ENCODE measurements at places on chromosomes 3 and 15. TPM values are rescaled to one million over a fixed set of nuclear protein-coding genes. Genes with fewer than 3 reads are reported as not detected.

SENP2 gene
- total RNA-seq, result 42.8 TPM

WDR76 gene
- 2.4 TPM for total RNA-seq

C3orf62 gene
- 4.4 TPM for total RNA-seq

CDCP1 gene
- 0.30 TPM for total RNA-seq

GOLGA6A gene
- not detected for total RNA-seq

DPPA4 gene
- not detected for total RNA-seq

MYL3 gene
- 10.8 TPM for total RNA-seq

ZCWPW2 gene
- total RNA-seq, result 2.1 TPM

TMEM158 gene
- 3.8 TPM for total RNA-seq

WDR93 gene
- 0.23 TPM for total RNA-seq

DNA sequence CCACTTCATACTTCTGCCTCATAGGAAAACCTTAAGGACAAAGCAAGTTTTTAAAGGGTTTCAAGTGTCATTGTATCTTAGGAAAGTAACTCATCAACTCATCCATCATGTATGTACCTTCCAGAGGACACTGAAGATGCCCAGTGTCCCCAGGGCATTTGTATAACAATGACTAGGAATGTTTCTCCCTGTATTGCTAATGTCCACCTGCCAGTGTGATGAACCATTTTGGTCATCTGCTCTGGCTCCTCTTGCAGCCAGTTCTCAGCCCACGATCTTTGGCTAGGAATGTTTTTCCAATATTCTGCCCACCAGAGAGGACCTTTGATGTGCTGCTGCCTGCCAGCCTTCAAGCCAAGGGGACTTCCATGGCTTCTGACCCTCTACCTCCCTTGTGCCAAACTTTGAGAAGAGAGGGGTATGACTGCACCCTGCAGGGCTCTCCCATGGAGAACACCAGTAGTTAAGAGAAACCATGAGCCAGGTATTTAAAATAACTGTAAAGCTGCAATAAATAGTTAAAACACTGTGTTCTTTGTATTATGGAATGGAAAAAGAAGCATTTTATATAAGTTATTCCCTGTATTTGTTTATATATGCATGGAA, 11.4 kb downstream of the LMOD3 start:
- no peak for DNase-seq

DNA sequence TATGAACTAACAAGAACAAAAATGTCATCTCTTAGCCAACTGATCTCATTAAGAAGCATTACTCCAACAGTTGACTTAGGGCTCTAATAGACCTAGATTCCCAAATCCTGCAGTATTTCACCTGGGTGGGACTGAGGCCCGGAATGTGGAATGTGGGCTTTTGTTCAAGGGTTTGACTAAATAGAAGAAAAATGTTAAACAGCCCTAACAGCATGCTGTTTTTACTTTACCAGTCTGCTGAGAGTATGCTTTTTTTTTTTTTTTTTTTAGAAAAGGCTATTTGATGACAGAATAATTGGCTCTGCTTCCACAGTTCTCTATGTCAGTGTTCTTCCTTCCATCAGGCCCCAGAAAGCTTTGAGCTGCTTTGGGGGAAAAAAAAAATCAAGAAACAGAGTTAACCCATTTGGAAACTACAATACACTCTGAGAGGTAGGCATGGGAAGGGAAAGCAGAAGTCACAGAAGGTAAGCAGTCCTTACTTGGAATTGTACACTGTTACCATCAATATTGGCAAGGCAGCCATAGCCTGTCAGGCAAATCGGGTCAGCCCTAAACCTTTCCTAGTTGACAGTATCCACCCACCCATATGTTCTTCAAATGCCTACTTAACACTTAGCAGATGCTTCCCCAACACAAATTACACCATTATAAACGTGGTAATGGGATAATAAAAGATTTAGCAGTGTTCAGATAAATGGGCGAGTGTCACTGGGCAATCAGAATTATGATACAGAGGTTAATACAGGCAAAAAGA, 224.2 kb downstream of the CNTN3 start:
- no peak for DNase-seq

GRCh38 chr3:124783696-124784095, 53.4 kb downstream of the UMPS start:
- DNase-seq, result no peak

- peak; percentile 63 for DNase-seq
Measured at GRCh38 chr3:138608322-138609135, at the start of gene FAIM. FAIM (plus strand) TSS chr3:138608771; CDS start chr3:138619727, 10,956 bp downstream.

DNA sequence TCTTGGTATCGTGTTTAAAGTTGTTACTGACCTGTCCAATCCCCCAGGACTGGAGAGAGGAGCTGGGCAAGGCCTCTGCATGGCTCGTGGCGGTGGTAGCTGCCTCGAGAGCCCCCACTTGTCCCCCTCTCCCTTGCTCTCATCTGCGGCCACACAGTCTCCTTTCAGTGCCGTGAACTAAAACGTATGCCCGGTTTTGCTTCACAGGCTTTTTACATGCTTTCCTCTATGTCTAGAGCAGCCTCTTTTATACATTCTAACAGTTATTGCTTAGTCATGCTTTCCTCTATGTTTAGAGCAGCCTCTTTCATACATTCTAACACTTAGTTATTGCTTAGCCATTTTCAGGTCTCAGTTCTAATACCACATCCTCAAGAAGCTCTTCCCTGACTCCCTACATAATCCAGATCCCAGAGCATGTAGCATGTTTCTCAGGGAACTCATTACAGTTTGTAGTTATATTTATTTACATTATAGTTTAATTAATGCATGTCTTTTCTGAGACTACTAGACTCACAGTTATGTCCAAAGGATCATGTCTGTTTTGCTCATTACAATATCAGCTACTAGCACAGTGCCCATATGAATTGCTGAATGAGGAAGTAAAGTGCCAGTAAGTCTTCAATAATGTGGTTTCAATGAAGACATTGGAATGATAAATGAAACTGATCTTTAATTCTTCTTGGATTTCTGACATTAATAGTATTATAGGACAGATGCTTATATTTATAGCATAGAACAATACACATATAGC, 66.5 kb upstream of the TBL1XR1 start:
- DNase-seq, result no peak

DNA sequence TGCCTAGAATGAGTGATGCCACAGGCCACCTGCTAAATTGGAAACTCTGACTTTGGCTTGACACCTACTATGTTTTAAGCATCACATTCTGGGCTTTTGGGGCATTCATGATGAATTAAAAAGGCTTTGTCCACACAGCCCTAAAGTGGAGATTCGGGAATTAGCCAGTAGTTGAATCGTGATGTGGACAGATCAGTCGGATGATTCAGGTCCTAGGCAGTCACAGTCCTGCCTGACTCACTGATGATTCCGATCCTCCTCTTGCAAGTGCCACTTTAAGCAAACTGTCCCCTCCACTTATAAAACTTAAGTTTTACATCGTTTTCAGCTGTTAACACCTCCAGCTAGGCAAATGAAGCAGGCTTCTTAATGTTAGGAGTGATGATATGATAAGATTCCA, 75.3 kb downstream of the SYNPR start:
- no peak for DNase-seq

DNA sequence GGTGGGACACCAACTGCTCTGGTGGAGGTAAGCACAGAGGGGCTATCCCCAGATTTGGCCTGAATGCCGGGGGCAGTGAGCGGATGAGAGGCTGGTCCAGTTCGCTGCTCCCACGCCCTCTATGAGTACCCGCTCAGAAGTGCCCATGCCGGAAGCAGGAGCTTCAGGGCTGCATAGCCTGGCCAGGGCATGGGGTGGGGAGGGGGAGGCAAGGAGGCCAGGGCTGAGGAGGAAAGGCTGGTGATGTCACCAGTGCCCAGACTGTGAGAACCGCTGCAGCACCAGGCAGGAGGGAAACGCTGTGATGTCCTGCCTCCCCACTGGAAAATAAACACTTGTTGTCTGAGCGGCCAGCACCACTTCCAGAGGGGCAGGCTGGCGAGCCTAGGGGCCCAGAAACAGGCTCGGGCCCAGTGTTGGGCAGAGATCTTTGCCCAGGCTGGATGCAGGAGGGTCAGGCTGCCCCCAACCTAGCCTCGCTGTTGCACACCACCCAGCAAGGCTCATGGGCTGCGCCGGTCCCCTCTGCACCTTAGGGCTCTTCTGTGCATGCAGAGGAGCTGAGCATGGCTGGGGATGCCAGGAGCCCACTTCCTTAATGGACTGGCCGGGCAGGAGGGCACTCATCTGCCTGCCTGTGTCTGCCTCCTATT, 10.9 kb upstream of the DLL4 start:
- DNase-seq, result no peak

- DNase-seq, result no peak
Measured at GRCh38 chr3:177429079-177429478, 231.8 kb upstream of the TBL1XR1 start.

GRCh38 chr3:36591959-36592358, 172.4 kb downstream of the DCLK3 start:
- DNase-seq, result no peak

- DNase-seq, result no peak
Measured at GRCh38 chr3:15889936-15890335, 92.2 kb upstream of the ANKRD28 start.

- no peak for DNase-seq
Measured at GRCh38 chr3:147943265-147943945, 534.2 kb downstream of the ZIC1 start.

DNA sequence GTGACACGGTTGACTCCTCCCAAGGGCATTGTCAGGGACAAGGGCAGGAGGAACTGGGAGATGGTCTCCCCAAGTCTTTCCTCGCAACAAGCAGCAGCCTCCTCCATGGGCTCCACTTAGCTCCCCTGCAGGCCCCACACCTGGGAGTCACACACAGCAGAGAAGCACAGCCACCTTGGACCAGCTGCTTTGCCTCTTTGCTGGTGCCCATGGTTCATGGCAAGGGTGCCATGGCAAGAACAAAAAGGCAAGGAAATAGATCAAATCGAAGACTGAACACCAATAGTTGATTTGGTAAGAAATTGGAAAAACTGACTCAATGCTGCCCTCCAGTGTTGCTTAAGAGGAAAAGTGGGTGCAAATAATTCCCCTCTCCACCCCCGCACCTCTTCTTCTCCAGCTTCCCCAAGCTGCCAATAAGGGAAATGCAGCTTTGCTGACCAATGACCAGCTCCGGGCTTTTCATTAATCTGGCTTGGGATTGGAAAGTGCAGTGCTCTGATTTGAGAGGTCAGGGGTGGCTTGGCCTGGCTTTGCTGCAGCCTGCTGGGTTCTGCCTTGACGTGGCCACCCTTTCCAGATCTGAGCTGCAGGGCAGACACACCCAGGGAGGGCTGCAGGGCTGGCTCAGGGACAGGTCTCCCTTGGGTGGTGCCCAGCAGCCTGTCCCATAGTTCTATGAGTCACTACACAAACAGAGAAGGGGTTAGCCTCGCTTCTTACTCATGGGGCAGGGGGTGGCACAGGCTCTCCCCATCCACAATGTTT, 162.0 kb downstream of the KLF13 start:
- peak; percentile 43 for DNase-seq

- DNase-seq, result peak; percentile 4
Measured at GRCh38 chr15:93265111-93265556, 176.1 kb upstream of the RGMA start.

DNA sequence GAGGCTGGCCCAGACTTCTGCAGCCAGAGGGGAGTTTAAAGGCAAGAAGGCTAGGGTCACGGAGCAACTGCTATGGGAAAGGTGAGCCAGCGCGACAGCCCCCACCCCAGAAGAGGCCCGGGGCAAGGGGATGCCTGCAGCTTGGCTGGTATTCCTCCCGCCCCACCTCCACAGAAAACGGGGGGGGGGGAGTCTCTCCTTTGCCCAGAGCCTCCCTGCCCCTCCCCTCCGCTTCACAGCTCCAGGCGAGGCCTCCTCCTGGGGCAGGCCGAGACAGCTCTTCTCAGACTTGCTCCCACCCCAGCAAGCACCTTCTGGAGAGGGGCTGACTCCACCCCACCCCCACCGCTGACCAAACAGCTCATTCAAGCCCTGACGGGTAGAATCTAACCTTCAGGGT, 13.4 kb downstream of the ANP32A start:
- DNase-seq, result no peak

DNA sequence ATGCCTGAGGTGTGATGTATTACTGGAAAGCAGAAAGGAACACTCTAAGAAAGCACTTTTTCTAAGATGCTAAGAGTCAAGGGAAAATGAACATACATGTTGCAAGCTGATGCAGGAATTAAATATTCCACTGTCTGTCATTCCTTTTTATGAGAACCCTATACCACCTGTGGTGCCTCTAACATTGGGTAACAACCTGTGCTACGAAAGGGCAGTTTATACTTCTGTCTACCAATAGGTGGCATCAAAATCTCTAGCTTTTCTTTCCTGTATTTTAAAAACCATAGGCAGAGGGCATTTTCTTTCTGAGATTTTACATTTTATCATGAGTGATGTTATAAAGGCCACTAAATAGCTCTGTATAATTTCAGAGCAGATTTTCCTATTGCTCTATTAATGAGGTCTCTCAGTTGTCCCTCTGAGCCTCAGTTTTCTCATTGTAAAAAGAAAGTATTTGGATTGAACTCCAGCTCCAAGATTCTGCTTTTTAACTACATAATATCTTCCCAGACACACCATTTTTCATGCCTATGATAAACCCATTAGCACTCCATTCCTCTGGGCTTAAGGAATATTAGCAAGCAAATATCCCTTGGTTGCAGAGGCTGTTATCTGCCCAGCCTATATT, 3.5 kb upstream of the CPNE4 start:
- DNase-seq, result no peak
